ENCODE measurements at places on chromosomes 6 and 20.

GRCh38 chr6:44128020-44128917, 915 bp downstream of the TMEM63B start:
- DNase-seq = peak; percentile 18

DNA sequence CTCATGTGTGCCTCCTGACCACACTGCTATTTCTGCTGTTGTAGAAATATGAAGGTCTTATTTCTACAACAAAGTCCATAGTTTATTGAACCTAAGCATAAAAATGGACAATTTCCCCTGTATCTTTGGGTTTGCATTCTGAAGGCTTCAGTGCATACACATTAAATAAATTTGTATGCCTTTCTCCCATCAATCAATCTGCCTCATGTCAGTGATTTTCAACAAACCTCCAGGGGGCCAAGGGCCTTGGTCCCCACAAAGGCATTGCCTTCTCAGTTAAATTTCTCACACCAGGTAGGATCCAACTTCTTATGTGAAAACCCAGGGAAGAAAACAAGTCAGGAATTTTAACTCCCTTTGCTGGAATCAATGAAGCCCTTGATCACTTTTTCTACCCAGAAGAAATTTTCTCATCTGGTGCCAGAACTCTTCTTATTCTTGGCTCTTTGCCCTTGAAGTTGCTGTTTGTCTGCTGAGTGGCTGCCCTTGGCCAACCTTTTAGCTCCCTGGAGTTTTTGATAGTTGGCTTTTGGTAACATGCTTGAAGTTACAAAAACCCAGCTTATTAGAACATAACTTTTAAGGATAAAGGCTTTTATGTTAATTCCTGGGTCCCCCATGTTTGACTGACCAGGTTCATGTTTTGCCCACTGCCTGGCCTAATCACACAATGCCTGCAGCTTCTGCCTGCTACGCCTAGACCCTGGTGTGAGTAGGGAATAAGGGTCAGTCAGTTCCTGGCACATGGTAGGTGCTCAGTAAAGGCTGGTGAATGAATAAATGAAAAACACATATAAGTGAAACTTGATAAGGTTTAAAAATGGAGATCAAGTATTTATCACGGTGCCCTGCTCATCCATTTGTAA, 37.0 kb downstream of the SHLD1 start:
- no peak for DNase-seq

- DNase-seq = no peak
Observed at GRCh38 chr6:154030646-154031045, 8.4 kb upstream of the OPRM1 start.

DNA sequence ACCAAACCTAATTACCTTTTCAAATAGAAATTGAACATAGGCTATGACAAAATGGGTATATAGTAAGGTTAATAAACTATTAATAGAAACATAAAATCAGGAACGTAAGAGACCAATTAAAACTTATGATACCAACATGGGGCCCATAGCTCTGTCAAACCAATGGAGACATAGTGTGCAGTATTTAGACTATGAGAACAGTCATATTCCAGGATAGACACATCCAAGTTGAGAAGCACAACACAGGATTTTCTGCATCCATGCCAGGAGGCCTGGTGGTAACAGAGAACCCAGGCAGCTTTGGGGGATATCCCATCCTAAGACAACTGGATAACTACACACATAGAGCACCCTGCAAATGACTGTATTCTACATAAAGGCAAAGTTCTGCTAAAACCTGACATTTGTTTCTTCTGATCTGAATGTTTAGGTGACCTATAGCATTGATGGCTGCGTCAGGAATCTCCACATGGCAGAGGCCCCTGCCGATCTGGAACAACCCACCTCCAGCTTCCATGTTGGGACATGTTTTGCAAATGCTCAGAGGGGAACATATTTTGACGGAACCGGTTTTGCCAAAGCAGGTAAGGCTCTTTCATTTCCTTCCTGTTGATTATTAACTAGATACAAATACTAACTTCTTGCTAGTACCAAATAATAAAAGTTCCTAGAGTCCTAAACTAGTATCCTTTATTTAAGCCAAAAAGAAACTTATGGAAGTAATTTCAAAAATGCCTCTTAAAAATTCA, 202.7 kb downstream of the ARHGAP18 start:
- no peak for DNase-seq

- no peak for DNase-seq
Observed at GRCh38 chr20:36784900-36785299, 11.3 kb upstream of the DSN1 start.

GRCh38 chr6:148807784-148808183, 61.0 kb downstream of the UST start:
- DNase-seq = no peak

GRCh38 chr20:38755324-38755910, 7.2 kb downstream of the ACTR5 start:
- no peak for DNase-seq

- DNase-seq = no peak
Observed at GRCh38 chr6:52663936-52664185, 7.1 kb upstream of the TMEM14A start.

DNA sequence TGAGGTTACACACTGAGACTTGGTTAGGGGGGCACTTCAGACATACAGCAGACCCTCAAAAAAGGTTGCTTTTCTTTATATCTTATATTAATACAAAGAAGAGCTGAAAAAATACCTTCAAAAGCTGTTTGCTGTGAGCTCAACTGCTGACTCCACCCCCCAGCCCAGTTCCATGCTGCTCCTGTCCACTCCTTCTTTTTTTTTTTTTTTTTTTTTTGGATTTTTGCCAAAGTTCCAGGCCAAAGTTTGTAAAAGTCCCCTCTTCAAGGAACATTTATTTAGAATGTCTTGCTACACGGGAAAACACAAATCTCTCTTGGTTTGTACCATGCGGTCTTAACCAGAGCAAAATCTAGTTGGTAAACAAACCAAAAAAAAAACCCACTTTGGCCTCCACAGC, 85.3 kb upstream of the AKAP12 start:
- no peak for DNase-seq

GRCh38 chr6:168956141-168956838, 297.4 kb downstream of the THBS2 start:
- DNase-seq = no peak

GRCh38 chr6:744666-745353, 51.9 kb upstream of the EXOC2 start:
- DNase-seq = no peak

DNA sequence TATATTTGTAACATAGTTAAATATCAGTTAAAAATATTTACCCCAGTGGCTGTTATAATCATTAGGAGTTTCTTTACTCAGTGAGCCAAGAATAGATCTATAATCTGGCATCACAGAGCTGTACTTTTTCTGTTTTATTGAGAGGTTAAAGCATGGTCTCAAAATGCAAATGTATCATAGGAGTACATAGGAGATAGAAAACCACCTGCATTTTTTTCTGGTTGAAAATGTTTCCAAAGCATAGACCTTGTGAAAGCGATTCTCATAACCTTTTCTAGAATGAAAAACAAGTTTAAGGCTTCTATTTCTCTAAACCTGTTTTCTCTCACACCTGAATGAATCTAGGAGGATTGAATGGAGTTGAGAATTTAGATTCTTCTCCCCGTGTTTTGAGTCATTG, 14.4 kb downstream of the KCNQ5 start:
- no peak for DNase-seq

DNA sequence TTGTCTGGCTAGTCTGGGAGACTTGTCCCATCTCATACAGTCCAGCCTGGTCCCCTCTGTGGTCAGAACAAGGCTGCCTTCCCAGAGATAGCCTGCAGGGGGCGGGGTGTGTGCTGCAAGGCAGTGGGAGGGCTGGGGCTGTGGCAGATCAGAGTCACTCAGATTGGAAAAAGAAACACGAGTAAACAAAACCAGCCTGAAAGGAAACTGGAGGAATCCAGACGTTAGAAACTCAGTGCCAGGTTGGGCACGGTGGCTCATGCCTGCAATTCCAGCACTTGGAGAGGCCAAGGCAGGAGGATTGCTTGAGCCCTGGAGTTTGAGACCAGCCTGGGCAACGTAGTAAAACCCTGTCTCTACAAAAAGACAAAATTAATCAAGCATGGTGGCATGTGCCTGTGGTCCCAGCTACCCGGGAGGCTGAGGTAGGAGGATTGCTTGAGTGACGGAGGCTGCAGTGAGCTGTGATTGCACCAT, 20.2 kb downstream of the LEMD2 start:
- DNase-seq = peak; percentile 70

DNA sequence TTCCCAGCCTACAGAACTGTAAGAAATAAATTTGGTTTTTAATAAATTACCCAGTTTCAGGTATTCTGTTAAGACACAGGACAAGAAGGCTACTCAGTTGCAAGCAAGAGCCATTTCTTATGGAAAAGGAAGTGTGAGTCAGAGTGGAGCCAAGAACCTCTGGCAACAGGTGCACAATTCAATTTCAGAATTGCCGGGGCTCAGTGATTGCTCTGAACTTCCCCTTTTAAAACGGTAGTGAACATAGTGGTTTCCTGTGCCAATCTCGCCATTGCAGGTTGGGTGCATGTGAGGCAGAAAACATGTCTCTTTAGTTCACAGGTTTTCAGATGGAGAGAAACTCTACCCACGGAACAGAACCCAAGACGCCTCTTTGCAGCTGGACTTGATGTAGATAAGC, 16.4 kb downstream of the PIGT start:
- no peak for DNase-seq

DNA sequence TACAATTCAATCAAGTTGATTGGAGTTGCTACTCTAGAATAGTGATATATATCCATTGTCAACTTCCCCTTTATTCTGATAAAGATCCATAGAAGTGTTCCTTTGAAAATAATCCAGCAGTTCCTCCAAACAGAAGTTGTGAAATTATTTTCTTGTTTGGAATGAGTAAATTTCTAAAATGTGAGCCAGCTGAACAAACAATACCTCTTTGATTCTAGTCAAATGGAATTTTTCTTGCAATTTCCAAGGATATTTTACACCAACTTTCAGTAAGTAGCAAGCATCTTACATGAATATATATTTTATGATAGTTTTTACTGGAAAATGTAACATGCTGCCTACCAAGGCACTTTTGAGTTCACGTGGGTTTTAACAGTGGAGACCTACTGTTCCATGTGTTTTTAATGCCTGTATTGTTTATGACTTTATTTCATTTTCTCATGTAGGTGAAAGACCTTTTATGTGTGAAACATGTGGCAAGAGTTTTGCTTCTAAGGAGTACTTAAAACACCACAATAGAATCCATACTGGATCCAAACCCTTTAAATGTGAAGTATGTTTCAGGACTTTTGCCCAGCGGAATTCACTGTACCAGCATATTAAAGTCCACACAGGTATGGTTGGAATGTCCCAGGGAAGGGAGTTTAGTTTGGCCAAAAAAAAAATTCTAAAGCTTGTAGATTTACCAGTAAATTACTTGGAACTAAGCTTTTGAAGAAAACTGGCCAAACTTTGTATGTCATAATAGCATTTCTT, 6.5 kb downstream of the GZF1 start:
- DNase-seq = no peak

DNA sequence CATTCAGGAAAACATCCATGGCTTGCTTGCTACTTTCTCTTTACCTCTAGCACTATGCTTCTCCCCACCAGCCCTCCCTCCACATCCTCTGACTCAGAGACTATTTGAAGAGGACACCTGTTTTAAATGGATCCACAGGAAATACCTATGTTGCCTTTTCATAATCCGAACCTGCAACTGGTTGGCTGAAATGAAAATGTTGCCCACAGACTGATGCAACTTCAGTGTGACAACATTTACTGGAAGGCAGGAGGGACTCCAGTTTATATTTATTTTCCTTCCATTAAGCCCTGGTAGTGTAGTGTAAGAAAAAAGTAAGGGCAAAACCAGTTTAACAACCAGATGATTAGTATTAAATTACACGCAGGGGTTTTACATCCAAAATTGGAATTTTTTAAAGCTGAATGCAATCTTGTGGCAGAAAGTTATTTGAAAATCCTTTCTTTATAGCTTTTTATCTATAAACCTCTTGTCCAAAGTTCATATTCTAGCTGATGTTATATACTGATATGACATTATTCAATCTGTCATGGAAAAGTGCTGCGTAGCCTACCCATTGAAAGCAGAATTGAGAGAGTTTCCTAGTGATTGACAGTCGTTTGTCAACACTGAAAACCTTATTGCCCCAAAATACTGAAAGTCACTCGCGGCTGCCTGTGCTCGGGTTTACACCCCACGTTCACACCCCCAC, 881 bp upstream of the AIG1 start:
- DNase-seq = no peak

GRCh38 chr6:117976030-117976651, 69.1 kb downstream of the SLC35F1 start:
- no peak for DNase-seq

- no peak for DNase-seq
Observed at GRCh38 chr6:98670045-98670746, 164.2 kb upstream of the POU3F2 start.

- DNase-seq = peak; percentile 53
Observed at GRCh38 chr6:106098383-106099234, 12.5 kb downstream of the PRDM1 start.

DNA sequence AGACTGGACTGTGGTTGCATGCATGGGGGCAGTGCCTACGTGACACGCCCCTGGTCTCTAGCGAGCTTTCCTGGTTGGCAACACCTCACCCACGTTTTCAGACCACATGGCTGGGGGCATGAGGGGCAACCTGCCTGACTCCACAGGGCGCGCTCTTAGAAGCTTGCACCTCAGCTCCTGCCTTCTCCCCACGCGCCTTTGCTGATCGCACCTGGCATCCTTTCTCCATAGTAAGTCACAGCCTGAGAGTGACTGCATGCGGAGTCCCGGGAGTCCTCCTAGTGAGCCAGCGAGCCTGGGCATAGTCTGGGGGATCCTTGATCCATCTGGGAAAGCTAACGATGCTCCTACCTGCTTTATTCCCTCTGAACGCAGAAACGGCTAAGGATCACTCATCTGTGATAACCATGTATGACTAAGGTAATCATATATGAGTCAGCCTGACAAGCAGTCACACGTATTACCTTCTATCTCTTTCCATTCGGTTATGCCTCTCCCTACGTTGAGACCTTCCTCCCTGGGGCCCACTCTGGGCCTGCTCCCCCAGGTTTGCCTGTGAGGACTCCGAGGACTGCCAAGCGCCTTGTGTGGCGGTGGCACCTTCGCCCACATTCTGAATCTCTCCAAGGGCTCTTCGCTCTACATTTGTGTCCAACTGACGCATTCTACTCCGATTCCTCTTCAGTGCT, 4.5 kb downstream of the TCFL5 start:
- DNase-seq = no peak

GRCh38 chr6:21005816-21006570, 471.7 kb downstream of the CDKAL1 start:
- DNase-seq = no peak

GRCh38 chr6:72422171-72422570, 199.7 kb upstream of the KCNQ5 start:
- DNase-seq = no peak

- DNase-seq = no peak
Observed at GRCh38 chr6:141501616-141502015, 631.1 kb upstream of the GJE1 start.

DNA sequence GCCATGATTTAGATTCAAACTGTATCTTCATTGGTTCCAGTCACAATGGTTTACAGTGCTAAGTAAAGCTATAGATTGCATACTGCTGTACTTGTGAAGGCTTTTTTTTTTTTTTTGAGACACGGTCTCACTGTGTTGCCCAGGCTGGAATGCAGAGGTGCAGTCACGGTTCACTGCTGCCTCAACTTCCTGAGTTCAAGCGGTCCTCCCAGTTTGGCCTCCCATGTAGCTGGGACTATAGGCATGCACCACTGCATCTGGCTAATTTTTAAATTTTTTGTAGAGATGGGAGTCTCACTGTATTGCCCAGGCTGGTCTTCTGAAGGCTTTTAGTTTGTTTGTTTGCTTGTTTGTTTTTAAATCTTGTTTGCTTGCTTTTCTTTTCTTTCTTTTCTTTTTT, 24.9 kb downstream of the ITCH start:
- DNase-seq = no peak

- no peak for DNase-seq
Observed at GRCh38 chr20:44296011-44296410, 15.0 kb downstream of the FITM2 start.

All from stimulated activated effector memory CD8-positive, alpha-beta T cell treated with anti-CD3 and anti-CD28 coated beads, Interleukin-12 subunit alpha, Interleukin-12 subunit beta, amount 100 ng/mL, for 72 hours (primary cell).